ENCODE measurements at places on chromosomes 6 and 20.

- no peak for DNase-seq
Observed at GRCh38 chr6:156545931-156546330, 231.2 kb upstream of the ARID1B start.

GRCh38 chr6:143699430-143699825 lies 21.7 kb downstream of the PHACTR2 start:
- DNase-seq, result no peak

- no peak for DNase-seq
Observed at GRCh38 chr6:36852481-36853147, 13.4 kb upstream of the CPNE5 start.

DNA sequence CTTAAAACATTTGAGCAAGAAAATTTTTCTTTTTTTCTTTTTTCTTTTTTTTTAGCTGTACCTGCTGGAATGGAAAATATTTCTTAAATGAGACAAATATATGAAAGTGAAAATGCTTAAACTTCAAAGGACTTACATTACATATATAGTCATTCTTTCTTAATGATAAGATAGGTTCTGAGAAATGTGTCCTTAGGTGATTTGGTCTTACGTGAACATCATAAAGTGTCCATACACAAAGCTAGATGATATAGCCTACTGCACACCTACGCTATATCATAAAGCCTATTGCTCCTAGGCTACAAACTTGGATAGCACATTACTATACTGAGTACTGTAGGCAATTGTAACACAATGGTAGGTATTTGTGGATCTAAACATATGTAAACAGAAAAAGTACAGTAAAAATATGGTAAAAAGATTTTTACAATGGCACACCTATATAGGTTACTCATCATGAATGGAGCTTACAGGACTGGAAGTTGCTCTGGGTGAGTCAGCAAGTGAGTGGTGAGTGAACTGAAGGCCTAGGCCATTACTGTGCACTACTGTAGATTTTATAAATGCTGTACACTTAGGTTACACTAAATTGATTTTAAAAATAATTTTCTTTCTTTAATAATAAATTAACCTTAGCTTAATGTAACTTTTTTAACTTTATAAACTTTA lies 54.6 kb downstream of the RPP21 start:
- DNase-seq, result no peak

GRCh38 chr6:34056305-34057108 lies 89.4 kb downstream of the GRM4 start:
- peak; percentile 83 for DNase-seq

- no peak for DNase-seq
Observed at GRCh38 chr6:164039954-164040375, 625.4 kb downstream of the QKI start.

DNA sequence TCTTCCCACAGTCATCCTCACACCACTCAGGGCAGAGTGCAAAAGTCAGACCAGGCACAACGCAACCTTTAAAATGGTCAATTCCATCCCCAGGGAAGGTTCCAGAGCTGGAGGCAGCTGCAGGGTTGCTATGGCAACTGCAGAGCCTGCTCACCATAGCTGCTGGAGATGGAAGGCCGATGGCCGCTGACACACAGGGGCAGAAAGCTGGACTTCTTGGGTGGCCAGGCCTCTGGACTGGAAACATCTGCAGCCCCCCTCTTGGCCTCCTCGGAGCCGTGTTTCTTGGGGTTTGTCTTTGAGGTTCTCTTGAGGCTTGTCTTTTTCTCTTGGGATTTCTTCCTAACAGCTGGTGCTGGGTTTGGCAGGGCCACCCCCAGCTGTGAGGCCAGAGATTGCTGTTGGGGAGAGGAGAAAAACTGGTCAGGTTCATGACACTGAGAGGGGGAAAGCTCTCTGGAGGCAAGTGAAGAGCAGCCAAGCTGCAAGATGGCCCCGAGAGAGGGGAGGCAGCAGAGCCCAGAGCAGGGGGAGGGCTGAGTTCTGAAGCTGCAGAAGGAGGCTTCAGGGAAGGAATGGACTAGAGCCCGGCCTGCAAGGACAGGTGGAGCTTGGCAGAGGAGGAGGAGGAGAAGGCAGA lies 10.2 kb downstream of the BNIP5 start:
- no peak for DNase-seq

- DNase-seq, result no peak
Observed at GRCh38 chr6:11788043-11788442, 9.4 kb upstream of the ADTRP start.

GRCh38 chr20:60338556-60338955 lies 380.3 kb downstream of the CDH26 start:
- no peak for DNase-seq

- DNase-seq, result no peak
Observed at GRCh38 chr6:119444642-119445557, 95.3 kb upstream of the MAN1A1 start.

Data from left forelimb (tissue), 1 donor.